ENCODE measurements at places on chromosomes 16 and 17.

GRCh38 chr17:67521775-67522069 is 144.6 kb downstream of the PITPNC1 start:
- DNase-seq: no peak

DNA sequence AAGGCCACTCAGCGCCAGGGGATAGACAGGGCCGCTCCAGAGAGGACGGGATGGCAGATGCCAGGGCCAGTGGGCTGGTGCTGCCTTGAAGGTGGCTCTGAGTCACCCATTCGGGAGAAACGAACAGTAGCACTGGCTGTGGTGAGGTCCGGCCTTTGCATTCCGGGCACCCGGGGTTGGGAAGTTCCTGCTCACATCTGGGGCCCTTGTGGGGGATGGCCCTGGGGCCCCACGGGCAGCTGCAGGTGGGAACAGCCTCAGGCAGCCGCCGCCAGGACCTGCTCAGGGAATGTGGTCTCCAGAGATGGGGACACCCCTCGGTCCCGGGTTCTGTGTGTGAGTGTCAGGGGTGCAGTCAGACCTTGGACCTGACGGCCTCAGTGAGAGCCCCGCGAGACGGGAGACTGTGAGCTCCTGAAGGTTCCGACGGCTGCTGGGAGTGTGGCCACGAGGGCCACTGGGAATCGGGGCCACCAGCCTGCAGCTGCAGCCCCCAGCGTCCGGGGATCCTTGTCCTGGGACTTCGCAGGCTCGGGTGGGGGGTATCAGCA is 1.4 kb downstream of the CBFA2T3 start:
- no peak for DNase-seq

GRCh38 chr16:649631-650030 is 466 bp downstream of the WDR90 start:
- DNase-seq: no peak

GRCh38 chr16:56889206-56889605 is 24.2 kb downstream of the SLC12A3 start:
- no peak for DNase-seq

GRCh38 chr17:50931144-50931908 is 65.2 kb upstream of the TOB1 start:
- peak; percentile 95 for DNase-seq

DNA sequence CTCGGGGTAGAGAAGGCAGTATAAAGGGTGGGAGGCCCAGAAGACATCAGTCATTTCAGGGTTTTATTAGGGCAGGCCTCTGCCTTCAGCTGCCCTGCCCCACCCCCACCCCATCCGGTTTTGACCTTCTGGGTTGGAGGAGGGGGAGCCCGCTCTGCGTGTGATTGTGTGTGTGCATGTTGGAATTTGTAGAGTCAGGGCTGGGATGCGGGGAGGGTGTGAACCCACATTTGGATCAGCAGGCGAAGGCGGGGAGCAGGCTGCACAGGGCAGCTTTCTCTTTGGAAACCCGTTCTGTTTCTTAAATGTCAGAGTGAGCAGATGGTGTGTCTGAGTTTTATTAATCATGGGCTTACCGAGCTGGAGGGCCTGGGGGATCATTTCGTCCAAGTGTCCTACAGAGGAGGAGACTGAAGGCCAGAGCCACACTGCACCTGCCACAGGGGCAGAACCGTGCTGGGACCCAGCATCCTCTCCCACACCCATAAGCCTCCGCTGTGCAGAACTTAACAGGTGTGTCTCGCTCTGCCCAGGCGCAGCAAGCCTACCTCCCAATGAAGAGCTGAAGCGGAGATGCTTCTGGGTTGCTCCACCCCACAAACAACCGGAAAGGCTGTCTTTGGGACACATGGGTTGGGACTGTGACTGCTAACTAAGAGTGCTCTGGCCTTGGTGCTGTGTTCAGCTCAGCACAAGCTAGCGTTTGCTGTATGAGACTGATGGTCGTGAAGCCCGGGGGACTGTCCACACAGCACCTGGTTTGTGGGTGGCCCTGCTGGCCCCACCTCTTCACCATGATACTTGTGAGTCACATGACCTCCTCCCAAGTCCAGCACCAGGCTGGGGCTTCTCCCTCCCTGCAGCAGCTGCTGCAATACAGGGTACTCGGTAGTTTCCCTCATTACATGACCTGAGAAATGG is 70.9 kb upstream of the GSE1 start:
- no peak for DNase-seq

- DNase-seq: no peak
Measured at GRCh38 chr17:14831491-14831890, 433.6 kb downstream of the PMP22 start.

GRCh38 chr17:36072431-36073121 is 8.5 kb downstream of the CCL18 start:
- peak; percentile 58 for DNase-seq

DNA sequence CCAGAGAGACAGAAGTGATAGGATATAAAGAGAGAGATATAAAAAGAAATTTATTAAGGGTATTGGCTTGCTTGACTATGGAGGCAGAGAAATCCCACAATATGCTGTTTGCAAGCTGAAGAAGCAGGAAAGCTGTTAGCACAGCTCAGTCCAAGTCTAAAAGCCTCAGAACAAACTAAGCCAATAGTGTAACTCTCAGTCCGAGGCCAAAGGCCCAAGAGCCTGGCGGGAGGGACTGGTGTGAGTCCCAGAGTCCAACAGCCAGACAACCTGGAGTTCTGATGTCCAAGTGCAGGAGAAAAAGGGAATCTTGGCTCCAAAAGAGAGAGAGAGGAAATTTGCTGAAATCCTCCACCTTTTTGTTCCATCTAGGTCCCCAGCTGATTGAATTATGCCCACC is 30.3 kb upstream of the NACA2 start:
- DNase-seq: no peak

DNA sequence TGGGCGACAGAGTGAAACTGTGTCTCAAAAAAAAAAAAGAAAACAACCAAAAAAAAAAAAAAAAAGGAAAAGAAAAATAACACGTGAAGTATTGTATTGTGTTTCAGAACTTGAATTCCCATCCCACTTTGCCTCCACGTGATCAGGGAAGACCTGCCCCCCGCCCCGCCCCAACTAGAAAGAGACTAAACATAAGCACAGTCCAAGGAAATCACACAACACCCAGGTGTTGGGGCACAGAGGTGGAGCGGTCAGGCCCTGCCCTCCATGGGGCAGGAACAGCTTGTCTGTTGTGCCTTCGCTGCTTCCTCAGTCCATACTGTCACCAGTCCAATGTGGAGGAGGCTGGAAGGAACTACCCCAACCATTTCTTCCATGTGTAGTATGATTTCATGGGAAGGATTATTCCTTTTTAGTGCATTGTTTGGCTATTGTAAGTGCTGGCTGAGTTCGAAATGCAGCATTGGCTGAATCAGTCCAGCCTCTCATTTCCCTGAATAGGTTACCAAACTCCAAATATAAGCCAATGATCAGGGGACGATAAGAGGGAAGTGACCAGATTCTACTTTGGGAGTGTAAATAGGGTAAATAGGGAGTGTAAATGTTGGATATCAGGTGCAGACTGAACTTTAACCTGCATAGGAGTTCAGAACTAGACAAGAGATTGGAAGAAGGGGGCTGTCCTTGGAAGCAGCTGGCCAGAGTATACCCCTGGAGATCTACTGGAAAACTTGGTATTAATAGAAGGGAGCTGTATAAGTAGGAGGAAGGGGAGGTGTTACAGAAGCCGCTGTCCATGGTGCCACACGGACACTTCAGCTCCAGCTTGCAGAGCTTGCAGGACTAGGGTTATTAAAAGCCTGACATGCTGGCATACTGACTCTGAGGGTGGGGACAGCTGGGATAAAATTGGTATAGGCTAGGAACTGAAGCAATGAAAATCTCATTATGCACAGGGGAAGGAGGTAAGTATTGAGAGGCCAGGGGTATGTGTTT is 50.7 kb downstream of the TANGO6 start:
- peak; percentile 62 for DNase-seq

DNA sequence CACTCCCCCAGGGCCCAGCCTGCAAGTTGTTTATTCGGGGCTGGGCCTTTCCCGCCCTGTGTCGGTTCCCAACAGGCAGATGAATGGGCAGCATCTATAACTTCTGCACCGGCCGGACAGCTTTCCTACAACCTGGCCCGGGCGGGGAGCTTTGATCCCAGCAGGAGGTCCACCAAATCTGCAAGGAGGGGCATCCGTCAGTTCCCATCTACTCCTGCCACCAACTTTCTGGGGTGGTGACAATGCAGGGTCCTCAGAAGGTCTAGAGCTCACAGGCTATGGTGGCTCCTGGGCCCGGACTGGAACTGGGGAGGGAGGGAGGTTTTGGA is 211.9 kb downstream of the NTN1 start:
- no peak for DNase-seq

DNA sequence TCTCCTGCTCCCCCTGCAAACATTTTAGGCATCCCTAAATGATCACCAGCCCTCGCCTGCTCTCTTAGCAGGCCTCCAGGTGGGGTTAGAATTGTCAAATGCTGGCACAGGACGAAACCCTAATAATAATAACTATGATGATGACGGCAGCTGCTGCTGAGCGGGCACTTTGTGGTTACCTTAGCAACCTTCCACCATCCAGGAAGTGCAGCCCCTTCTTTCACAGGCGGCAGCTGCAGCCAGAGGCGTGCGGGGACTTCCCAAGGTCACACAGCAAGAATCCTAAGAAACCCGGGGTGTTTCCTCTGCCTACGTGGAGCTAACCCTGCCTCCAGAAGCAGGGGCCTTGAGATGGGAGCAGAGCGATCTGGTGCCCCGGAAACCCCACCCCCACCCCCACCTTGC is 22.4 kb upstream of the EIF1 start:
- DNase-seq: no peak

DNA sequence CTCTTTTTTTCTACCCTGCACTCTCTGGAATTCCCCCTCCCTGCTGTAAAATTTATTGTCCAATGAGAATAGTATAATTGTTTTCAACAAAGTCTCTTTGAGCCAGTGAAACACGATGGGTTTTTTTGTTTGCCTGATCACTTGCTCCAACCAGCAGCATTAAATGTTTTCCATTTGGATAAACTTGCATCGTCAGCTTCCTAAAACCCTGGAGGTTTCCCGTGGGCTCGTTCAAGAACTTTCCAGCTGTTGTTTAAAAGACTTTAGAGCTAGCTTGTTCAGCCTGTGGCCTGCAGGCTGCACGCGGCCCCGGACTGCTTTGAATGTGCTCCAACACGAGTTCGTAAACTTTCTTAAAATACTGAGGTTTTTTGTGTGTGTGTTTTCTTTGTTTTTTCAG is 14.9 kb downstream of the NAGPA start:
- no peak for DNase-seq

DNA sequence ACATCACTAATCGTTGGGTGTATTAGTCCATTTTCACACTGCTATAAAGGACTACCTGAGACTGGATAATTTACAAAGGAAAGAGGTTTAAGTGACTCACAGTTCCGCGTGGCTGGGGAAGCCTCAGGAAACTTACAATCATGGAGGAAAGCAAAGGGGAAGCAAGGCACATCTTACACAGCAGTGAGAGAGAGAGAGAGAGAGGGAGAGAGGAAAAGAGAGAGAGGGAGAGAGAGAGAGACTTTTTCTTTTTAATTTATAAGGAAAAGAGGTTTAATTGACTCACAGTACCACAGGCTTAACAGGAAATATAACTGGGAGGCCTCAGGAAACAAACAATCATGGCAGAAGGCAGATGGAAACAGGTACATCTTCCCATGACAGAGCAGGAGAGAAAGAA is 41.7 kb downstream of the CNGB1 start:
- no peak for DNase-seq

DNA sequence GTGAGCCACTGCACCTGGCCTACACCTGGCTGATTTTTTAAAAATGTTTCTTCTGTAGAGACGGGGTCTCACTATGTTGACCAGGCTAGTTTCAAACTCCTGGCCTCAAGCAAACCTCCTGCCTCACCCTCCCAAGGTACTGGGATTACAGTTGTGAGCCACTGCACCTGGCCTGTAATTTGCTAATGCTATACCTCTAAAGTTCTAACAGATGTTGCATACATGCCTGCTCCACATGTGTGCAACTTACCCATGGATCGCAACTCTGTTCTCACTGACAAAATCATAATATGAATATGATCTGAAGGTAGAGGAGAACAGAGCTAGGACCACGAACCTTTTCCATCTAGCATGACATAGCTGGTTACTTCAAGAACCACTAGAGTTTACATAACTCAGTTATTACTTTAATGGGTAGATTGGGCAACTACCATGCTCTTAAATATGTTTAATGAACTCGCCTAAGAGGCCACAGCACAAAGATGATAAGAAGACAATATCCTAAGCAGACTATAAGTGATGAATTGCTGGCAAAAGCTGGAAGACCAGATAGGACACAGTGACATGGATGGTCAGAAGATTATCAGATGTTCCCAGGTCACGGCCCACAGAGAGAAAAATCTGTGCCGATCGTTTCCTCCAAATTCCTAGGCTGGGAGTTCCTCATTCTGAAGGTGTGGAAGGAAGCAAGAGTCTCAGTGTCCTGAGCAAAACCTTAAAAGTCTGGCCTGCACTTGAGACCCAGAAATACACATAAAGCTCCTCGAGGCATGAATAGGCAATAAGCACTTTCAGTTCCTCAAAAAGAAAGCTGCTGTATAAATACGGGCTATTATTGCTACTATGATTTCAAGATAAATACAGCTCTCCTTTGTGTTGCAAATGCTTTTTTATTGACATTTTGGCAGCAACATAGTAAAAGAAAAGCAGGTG is 53.6 kb upstream of the ICAM2 start:
- no peak for DNase-seq

GRCh38 chr16:11915114-11915643 is 577 bp downstream of the GSPT1 start:
- DNase-seq: peak; percentile 67

GRCh38 chr17:22570144-22570845 is 878.0 kb downstream of the KCNJ18 start:
- DNase-seq: no peak

DNA sequence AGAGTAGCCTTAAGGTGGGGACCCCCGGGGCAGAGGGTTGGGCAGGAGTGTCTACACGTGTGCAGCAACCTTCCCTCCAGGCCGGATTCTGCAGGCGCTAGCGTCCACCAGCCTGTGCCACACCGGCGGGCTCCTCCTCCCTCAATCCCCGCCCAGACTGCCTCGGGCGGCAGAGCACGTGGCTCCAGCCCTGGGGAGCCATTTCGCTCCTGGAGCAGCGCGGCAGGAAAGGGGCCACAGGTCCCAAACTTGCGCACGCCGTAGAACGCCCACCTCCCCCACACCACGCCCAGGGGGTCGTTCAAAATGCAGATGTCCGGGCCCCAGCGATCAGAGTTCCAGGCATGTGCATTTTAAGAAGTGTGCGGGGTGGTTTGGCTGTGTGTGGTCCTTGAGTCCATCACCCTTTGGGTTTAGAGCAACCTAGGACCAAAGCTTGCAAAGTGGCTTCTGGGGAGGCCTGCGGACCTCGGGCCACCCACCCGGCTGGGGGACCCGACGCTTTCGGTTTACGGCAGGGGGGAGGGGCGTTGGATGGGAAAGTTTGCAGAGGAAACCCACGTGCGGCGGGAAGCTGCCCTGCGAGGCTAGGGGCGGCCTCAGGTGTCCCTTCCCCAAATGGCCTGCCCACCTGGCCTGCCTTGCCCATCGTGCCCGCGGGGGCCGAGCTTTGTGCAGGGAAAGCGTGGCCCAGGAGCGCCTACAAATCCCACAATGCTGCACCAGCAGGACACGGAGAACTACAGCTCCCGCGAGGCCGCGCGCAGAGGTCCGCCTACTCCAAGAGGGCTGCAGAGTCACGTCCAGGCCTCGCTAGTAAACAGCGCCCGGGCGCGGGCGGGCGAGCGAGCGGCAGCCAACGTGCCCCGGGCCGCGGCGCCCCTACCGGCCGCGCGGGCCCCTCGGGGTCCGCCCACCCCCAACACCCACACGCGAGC is 1.4 kb downstream of the TFAP4 start:
- DNase-seq: peak; percentile 96

- DNase-seq: no peak
Measured at GRCh38 chr17:44439168-44439567, 49.7 kb upstream of the ITGA2B start.
